ENCODE measurements at places on chromosomes 11 and 22.
A peak's percentile ranks its signal among the peaks of the same experiment; 100 is the strongest.

DNA sequence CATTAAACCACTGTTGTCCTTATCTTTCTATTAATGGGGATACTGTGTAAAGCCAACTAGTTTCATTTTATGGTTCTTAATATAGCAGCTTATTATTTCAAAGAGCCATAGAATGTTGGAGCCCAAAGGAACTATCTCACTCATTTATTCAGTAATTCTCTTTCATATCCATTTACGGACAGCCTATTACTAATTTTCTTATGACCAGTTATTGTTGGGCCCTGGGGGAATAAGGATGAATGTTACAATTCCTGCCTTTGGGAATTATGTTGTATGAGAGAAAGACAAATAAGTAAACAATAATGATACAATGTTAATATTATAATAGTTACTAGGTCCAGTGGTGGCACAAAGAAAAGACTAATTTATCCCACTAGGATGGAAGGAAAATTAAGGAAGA is 52.4 kb downstream of the AAMDC start:
- DNase-seq: no peak

- DNase-seq: no peak
Measured at GRCh38 chr11:17594686-17595192, 47.7 kb downstream of the OTOG start.

- DNase-seq: peak; percentile 3
Measured at GRCh38 chr11:13384908-13385640, 77.9 kb downstream of the BTBD10 start.

DNA sequence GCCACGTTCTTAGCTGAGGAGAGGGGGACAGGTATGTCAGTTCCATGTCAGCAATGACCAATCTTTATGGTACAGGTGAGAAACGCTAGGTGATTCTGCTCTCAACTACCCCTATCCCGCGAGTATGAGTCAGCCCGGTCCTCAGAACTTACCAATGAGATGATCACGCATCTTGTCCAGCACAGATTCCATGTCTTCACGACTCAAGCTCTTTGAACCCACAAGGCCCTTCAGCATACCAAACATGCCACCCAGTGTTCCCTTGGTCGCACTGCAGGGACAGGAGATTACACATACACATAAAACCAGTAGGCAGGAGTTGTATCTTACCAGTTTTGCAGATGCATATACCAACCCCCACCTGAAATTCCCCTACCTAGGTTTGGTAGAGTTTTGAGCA is 2.9 kb downstream of the SRPRA start:
- DNase-seq: no peak

DNA sequence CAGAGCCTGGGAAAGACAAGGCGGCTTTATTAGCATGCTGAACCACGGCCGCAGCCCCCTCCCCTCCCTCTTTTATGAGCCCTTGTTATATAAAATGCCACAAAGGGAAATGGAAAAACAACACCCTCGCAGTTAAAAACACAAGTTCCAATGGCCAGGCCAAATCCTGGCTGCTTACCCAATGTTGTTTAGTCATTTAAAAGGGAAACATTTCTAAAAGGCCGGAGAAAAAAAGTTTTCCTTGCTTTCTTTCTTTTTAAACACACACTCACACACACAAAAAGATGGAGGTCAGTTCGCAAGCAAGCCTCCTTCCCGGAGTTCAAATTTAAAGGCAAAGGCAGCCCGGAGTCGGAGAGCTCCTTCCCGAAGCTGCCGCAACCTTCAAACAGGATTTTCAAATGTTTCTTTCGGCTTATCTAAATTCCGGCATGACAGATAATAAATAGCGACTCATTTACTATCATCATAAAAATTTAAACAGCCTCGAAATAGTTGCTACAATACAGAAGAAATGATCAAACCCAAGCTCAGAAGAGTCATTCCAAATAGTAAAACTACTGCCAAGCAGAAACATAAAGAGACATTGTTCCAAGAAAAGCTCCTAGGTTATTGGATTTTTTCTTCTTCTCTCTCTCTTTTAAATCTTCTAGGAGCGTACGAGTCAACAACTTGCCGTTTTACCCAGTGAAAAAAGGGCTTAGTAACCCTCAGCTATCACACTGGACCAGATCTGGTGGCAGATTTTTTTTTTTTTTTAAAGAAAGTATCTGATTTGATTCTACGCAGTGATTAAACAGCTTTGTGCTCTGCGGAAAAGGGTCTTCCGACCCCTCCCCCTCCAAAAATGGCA is 3.5 kb downstream of the PHF21B start:
- no peak for DNase-seq

- no peak for DNase-seq
Measured at GRCh38 chr11:5449023-5449422, at the start of gene OR51I2. TSS of gene OR51I2 (plus strand) at chr11:5449323. CDS start at chr11:5453489, 4,166 bp downstream.

DNA sequence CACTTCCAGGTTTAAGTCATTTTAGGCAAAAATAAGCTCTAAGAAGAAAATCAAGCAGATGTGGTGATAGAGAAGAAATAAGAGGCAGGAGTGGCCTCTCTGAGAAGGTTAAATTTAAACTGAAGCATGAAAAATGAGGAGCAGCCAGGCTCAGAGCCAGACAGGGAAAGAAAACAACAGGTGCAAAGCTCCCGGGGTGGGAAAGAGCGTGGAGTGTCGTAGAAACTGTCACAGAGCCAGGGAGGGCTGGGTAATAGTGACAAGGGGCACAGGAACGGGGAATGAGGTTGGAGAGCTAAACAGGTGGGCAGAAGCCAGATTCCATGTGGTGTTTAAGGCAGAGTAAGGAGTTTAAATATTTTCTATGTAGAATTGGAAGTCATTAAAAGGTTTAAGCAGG is 132.1 kb upstream of the BLID start:
- DNase-seq: no peak

GRCh38 chr11:19359221-19360000 is 118.7 kb upstream of the E2F8 start:
- no peak for DNase-seq

DNA sequence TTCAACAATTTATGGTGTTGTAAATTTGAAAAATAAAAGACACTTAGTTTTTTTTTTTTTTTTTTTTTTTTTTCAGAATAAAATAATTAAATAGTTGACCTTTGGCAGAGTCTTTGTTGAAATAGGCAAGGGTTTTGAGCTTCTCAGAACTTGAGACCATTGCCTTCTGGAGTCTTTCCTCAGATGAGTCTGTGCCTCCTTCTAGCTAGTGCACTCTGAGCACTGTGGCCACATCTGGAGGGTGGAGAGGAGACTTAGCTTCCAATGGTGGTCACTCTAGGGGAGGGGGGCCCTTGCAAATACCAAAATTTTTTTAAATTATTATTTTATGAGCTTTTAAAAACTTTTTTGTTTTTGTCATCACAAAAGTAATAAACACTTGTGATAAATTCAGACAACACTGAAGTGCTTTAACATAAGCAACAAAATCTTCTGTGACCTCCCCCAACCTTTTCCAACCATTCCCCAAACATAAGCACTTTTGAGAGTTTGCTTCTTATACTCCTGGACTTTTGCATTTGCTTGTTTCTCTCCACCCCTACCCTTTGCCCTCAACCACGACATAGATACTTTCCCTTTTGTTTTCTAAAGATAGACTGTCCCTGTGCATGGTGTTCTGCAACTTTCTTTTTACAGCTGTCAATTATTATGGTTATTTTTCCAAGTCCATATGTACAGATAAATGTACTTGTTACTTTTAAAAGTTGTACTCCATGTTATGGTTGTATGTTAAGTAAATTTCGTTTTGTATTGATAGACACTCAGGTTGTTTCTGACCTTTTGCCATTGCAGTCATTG is 41.1 kb downstream of the BMAL1 start:
- no peak for DNase-seq

- no peak for DNase-seq
Measured at GRCh38 chr22:46159777-46160176, 9.5 kb downstream of the PPARA start.

DNA sequence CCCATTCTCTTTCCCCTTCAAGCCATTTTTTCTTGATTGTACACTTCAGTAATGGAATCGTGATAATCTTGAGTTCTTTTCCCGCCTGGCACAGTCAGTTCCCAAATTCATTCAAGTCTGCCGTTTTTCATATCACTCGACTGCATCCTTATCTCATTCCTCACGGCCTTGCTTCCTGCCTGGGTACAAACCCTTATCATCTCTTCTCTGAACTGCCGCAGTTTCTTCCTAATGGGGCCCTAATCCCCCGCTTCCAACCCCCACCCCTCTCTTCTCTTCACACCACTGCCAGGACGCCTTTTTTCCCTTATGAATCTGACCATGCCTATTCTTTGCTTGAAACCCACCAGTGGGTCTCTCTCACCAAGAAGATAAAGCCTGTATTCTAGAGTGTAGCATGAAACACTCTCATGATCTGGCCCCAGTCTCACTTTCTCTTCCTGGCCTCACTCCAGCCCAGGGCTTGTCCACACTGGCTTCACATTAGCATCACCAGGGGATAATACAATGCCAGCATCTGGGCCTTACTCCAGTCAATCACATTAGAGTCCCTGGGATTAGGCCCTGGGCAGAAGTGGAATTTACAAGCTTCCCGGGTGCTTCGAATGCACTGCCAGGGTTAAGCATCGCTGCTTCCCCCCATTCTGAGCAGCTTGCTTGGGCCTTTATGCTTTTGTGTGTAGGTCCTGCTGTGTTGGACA is 102.1 kb downstream of the FBXO7 start:
- DNase-seq: no peak

- no peak for DNase-seq
Measured at GRCh38 chr22:32997295-32997694, 60.9 kb downstream of the SYN3 start.

DNA sequence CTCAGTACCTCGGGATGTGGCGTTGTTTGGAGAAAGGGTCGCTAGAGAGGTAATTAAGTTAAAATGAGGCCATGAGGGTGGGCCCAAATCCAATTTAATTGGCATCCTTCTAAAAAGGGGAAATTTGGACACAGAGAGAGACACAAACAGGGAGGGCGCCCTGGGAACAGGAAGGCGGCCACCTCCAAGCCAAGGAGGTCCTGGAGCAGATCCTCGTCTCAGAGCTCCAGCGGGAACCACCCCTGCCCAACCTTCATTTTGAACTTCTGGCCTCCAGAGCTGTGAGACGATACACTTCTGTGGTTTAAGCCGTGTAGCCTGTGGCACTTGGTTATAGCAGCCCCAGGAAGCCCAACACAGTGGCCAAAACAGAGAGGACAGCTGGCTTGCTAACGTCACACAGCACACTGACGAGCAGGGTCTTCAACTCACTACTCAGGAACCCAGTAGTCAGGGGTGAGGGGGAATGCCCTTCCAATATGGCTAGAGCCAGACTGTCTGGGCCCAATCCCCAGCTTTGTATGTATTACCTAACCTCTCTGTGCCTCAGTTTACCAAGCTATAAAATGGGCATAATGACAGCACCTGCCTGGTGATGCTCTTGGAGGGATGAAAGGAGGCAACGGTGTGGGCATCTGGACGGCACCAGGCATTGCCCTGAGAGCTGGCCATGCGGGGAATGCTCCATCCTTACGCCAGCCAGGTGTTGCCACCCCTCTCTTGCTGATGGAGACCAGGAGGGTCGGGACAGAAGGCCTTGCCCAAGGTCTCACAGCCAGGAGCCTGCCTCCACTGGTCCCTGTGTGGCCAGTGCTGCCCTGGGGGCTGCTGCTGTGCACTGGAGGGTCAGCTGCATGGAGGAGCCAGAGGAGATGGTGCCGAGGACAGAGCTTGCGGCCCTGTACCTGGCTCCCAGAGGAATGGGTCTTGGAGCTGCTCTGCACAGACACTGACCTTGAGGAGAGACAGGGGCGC is 53.3 kb upstream of the LINC01488 start:
- DNase-seq: no peak

- DNase-seq: no peak
Measured at GRCh38 chr11:95455228-95455970, 224.4 kb upstream of the SESN3 start.

- DNase-seq: no peak
Measured at GRCh38 chr22:43099095-43099494, 9.9 kb upstream of the TTLL1 start.

DNA sequence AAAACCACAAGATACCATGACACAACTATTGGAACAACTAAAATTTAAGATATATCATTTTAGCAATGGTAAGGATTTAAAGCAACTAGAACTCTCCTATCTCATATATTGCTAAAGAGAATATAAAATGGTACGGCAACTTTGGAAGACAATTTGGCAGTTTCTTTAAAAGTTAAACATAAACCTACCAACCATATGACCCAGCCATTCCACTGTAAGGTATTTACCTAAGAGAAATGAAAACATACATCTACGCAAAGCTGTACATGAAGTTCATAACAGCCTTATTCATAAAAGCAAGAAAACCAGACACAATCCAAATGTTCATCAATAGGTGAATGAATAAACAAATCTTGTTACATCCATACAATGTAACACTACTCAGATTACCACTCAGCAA is 31.3 kb downstream of the SIK3 start:
- DNase-seq: no peak

GRCh38 chr11:64858467-64859263 is 14.2 kb upstream of the CDC42BPG start:
- no peak for DNase-seq

All from GM12878 (cell line).